ENCODE measurements at places on chromosomes 3 and 15.

- no peak for DNase-seq
Observed at GRCh38 chr3:81760215-81760614, 1.2 kb downstream of the GBE1 start.

- no peak for DNase-seq
Observed at GRCh38 chr3:51102396-51102795, 282.7 kb upstream of the MANF start.

DNA sequence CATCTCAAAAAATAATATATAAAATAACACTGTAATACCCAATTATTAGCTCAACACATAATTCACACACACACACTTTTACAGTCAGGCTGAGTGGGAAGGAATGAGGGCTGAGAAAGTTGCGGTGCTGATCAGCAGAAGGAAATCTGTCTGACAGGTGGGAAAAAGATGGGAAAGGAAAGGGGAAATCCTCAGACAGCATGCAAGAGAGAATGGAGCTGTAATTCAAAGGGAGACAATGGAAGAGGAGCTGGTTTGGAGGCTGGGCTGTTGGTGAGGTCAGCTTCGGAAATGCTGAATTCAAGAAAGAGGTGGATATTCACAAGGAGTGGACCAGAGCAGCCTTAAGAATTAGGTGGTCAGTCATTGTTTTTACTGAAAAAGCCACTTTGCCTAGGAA lies 121.6 kb upstream of the LMOD3 start:
- DNase-seq = no peak

DNA sequence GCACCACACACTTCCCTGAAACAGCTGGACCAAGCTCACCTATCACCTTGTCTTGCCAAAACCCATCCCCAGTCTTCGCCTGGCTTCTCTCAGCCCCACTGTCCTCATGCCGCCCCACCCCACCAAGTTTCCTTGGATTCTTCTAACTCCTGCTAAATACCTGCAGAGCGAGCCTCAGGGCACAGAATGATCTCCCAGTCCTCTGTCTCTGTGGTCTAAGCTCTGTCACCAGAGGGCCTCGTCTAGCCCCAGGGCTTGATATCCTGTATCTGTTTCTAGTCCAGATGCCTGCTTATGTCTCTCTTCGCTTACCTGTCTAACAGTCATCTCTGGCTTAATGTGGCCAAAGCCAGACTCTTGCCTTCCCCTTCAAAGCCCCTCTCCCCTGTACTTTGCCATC lies 9.7 kb downstream of the CCDC12 start:
- DNase-seq = no peak

DNA sequence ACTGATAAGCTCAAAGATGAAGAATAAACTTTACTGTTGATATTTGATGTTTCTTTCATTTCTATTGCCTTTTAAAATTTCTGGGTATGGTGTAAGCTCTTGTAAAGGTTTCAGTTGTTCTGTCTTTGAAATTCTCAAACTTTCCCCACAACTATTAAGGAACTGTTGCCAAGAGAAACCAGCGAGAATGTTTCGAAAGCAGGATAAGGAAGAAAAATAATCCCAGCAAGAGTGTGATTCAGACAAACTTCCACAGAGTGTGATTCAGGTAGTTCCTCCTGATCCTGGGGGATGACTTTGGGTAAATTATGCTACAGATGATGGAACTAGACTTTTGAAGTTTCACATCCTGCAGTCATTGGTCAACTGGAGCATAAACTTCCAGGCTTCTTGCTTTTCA lies 632.0 kb downstream of the NSUN3 start:
- DNase-seq = no peak

DNA sequence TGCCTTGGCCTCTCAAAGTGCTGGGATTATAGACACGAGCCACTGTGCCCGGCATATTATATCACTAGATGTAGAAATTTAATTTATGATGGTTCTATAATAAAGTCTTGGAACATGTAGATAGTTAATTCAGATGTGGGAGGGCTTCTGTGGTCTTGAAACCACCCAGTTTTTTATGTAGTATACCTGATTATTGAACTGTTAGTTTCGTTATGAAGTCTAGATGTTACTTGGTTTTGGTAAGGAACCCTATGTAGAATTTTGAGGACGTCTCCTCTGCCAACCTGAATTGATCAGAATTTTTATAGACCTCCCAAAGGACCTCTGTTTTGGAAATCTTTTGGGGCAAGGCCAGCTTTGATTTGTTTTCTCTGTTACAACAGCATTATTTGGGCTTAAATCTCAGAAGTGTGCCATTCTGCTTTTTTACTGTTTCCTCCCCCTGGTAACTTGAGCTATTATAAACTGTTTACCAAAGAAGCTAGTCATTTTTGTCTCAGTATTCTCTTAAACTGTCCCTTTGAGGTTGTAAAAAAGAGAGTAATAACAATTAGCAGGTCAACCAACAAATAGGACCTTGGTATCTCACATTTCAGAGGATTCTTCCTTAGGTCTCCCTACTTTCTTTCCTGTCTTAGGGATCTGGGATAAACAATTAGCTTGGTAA lies 20.8 kb downstream of the AKAP13 start:
- no peak for DNase-seq

DNA sequence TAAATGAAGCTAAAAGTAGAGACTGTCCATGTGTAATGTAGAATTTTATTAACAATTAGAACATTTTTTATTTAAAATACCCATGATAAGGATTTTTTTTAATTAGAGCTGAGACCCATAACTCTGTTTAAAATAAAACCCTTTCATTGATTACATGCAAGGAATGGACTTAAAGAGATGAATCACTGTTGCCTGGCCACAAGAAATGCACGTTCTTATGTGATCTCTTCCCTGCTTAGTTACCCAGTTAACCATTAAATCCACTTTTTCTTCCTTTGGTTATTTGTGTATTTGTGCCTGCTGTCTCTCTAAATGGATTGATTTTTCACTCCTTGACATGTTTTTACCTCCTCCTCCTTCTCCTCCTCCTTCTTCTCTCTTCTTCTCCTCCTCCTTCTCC lies 83.3 kb upstream of the SLITRK3 start:
- DNase-seq = peak; percentile 15

DNA sequence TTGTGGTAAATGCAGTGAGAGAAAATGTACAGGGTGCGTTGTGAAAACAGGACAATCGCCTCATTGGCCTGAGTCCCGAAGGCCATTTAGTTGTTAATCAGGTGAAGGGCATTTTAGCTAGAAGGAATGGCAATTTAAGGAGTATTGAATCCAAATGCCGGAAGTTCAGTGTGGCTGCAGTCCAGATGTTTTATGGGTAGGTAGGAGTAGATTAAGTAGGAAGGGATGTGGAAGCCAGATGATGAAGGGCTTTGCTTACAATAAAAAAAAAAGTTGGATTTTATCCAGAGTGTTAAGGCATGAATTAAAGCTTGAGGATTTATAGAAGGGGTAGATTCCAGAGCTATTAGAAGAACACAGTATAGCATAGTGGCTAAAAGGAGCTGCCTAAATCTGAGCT lies 572.7 kb downstream of the NLGN1 start:
- no peak for DNase-seq

DNA sequence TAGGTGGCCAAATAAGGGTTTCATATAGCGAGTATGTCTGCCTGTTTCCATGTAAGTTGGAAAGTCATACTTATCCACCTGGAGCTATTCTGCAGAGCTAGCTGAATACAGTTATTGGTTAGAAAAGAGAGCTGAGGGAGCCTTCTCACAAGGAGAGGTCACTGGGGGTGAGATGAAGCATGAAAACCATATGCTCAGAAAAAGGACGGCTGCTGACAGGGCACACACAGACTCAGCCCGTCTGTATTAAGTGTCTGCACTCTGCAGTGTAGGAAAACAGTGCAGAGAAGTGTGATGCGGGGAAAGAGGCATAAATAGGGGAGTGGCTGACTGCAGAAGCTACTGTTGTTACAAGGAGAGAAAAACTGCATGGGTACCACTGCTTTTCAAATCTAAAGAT lies 58.2 kb downstream of the C3orf70 start:
- no peak for DNase-seq

GRCh38 chr3:128946411-128946810 lies 47.5 kb downstream of the CFAP92 start:
- peak; percentile 13 for DNase-seq

DNA sequence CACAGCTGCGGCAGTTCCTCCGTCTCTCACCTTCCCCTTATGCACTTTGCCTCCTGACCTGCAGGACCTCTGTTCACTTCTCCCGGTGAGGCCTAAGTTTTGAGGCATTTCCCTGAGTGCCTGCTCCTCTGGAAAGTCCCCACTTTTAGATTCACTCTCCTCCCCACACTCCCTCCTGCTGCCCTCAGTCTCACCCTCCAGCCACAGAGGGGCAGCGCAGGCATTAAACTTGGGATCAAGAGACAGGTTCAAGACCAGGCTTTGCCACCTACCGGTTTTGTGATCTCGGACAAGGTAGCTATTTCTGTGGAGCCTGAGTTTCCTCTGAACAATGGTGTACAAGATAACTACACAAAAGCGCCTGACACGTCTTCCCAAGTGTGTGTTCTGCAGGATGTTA lies 19.4 kb downstream of the SLC6A11 start:
- no peak for DNase-seq

DNA sequence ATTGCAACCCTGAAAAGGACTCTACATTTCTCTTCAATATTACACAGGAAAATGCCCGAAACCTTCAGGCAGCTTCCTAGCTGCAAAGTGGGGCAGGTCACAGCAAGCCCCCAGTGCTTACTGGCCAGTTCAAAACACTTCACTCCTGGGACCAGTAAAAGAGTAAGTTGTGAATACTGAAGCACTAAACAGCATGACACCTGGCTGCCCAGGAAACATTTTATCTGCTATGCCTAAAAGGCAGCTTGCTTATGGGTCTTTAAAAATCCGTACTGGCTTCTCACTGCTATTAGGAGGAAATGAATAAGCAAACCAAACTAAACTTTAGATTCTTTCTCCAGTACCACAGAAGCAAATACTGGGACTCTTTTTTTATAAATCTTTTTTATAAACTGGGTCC lies 457.9 kb upstream of the ALCAM start:
- DNase-seq = no peak

DNA sequence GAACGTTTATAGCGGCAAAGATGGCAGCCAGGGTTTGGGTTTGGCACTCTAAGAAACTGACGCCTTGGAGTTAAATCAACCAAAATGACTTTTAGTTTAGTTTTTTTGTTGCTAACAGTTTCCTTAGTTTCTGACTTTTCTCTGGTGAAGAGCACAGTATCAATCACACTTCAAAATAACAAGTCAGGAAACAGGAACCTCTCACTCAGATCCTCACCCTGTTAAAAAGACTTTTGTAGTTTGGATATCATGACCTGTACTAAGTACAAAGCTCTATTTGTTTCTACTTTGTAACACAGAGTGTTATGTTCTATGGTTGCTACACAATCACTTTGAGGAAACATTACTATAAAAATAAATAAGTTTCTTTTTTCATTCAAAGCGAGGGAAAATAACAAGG lies 51.1 kb downstream of the ATP10A start:
- no peak for DNase-seq

DNA sequence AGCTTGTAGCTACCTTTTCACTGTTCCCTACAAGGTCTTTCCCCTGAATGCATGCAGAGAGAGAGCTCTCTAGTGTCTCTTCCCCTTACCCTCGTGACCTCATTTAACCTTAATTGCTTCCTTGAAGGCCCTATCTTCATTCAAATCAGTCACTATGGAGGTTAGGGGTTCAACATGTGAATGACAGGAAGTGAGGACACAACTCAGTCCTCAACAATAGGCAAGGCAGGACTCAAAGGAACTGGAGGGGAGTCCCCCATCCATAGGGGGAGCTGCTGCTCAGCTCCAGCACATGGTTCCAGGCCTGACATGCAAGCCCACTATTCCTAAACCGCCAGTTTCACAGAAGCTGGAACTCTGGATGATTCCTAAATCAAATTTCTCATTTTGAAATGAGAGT lies 33.8 kb upstream of the GYG1 start:
- DNase-seq = no peak

DNA sequence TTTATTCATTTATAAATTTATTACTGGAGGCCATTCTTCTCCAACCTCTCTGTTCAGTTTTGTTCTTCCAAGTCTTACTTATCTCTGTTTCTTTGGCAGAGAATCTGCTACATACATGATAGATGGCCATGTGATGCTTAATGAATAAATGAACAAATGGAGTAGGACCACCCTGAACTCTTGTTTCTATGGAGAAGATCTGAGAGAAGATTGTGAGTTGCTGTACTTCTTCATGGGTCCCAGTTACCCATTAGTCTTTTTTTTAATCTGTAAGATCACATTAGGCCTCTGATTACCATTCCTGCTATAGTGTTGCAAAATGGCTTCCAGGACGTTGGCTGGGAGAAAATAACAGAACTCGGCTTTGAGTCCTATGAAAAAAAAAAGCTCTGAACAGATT lies 191.9 kb upstream of the SYNPR start:
- DNase-seq = no peak

- no peak for DNase-seq
Observed at GRCh38 chr3:189103208-189103607, 68.6 kb upstream of the TPRG1 start.

- DNase-seq = no peak
Observed at GRCh38 chr15:60076045-60076444, 71.9 kb downstream of the FOXB1 start.

DNA sequence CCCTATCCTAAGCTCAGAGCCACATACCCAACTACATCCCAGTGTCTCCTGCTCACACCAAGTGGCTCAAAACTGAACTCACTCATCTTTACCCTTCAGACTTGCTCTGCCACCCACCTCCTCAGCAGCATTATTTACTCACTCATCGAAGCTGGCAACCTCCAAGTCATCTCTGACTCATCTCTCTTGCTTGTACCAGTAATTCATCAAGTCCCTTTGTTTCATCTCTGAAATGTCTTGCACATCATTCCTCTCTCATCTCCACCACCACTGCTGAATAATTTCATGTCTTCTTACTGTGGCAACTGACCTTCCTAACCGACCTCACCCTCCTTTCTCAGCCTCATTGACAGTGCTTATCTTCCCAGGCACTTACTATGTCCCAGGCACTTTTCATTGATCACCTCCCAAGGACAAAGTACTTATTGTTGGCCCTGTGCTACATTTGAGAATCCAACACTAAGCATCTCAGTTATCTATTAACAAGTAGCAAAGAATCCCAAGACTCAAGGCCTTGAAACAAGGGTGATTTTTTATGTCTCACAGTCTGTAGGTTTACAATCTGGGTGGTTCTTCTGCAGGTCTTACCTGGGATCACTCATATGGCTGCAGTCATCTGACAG lies 82.0 kb downstream of the MRPL46 start:
- no peak for DNase-seq

- DNase-seq = no peak
Observed at GRCh38 chr3:45793482-45794176, 2.7 kb downstream of the SLC6A20 start.

GRCh38 chr15:55320238-55320550 lies 1.2 kb downstream of the PIGB start:
- DNase-seq = peak; percentile 34

- DNase-seq = no peak
Observed at GRCh38 chr3:17983106-17983505, 240.7 kb upstream of the TBC1D5 start.

DNA sequence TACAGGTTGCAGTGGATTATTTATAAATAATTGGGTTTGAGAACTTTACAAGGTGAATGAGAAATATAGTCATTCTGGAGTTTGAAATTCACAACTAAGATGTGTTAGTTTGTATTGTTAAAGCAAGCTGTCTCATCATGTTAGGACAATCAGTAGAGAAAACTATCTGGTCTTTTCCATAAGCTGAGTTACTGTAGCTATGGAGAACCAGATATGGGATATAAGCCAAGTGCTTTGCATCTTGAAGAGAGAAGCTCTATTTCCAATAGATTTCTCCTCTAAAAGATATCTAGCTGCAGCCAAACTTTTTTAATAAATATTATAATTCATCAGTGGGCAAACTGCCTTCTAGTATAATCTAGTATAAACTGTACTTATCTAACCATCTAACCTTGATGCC lies 11.3 kb downstream of the P3H2 start:
- DNase-seq = no peak
